ENCODE measurements at places on chromosomes 4 and X.

- no peak for DNase-seq
Measured at GRCh38 chrX:104168127-104168526, 1.9 kb downstream of the FAM199X start.

DNA sequence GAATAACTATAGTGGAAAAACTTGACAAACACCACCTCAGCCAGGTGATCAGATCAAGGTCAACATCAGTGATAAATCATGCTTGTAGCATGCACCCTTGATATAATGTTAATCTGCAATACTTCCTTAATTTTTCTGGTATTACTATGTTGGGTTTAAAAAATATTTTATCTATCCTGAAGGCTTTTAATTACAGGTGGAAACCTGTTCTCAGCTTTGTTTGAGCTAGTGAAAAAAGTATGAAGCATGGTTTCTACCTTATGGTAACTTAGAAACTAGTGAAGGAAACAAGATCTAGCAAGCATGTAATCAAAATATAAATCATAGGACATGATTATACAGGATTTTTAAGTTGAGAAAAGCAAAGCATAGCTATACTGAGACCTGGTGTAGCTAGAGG lies 26.6 kb downstream of the MAOA start:
- no peak for DNase-seq

DNA sequence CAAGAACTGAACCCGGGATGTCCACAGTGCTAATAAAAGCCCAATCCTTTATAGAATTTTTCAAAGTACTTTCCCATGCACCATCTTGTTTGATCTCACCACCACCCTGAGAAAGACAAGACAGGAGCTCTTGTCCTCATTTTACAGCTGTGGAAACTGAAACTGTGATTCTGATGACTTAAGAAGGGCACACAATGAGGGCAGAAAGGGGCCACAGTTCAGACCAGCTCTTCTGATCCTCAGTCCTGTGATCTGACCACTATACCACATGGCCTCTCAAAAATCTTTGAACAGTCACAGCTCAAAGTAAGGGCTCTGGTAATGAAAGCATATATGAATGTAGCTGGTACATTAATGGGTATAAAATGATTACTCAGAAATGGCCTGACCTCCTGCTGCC lies 127.3 kb upstream of the CPEB2 start:
- DNase-seq = no peak

- no peak for DNase-seq
Measured at GRCh38 chr4:2768124-2768523, 12.0 kb upstream of the TNIP2 start.

DNA sequence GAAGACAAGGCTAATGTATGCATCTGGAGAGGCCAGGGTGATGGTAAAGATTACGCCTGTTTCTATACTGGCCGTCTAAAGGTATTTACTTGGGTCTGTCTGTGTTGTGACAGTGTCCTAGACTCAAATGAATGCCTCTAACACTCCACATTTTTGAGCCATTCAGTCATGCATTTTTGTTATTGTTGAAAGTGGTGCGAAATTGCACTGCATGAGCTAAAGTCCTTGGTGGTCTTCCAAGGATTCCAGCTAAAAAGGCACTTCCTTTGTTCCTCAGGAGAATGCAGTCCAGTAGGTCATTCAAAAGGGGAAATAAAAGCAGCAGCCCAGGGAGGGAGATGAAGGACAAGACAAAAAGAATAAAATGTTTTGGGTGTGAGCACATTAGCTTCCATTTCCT lies 3.0 kb downstream of the GPC4 start:
- DNase-seq = no peak

DNA sequence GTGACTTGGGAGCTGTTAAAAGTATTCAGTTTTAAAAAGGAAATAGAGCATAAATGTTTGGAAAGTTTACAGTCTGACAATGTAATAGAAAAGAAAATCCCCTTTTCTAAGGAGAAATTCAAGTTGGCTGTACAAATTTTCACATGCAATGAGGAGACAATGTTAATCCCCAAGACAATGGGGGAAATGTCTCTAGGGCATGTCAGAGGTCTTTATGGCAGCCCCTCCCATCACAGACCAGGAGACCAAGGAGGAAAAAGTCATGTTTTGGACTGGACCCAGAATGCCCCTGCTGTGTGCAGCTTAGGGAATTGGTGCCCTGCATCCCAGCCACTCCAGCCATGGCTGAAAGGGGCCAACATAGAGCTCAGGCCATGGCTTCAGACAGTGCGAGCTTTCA lies 831.1 kb upstream of the ADGRL3 start:
- DNase-seq = no peak

DNA sequence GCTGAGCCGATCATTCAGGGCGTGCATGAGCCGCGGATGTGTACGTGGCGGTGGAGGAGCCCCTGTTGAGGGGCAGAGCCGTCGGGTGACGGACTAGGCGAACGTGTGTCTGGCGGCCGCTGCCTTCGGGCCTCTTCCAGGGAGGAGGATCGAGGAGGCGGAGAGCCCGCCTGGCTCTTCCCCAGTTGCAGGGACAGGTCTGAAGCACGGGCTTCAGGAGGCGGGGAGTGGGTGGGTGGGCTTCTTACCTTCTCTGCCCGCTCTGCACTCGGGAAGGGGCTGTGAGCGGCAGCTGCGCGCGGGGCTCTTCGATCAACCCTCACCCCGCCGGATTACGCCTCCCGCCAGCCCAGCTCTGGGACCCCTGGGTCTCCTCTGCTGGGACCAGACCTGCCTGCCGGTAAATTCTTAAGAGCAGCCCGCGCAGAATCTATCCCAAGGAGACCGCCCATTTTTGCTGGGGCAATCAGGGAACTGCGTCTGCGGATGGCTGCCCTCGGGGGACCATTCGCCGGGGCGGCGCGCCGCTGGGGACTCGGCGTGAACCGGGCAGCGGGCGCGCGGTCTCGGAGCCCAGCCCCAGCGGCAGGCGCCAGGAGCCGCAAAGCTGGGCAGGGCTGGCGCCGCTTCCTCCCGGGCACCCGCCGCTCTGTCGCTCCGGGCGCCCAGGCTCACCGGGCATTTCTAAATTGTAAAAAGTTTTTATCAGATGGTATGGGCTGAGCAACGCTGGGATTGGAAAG lies 4.9 kb downstream of the PLAC8 start:
- DNase-seq = peak; percentile 47

DNA sequence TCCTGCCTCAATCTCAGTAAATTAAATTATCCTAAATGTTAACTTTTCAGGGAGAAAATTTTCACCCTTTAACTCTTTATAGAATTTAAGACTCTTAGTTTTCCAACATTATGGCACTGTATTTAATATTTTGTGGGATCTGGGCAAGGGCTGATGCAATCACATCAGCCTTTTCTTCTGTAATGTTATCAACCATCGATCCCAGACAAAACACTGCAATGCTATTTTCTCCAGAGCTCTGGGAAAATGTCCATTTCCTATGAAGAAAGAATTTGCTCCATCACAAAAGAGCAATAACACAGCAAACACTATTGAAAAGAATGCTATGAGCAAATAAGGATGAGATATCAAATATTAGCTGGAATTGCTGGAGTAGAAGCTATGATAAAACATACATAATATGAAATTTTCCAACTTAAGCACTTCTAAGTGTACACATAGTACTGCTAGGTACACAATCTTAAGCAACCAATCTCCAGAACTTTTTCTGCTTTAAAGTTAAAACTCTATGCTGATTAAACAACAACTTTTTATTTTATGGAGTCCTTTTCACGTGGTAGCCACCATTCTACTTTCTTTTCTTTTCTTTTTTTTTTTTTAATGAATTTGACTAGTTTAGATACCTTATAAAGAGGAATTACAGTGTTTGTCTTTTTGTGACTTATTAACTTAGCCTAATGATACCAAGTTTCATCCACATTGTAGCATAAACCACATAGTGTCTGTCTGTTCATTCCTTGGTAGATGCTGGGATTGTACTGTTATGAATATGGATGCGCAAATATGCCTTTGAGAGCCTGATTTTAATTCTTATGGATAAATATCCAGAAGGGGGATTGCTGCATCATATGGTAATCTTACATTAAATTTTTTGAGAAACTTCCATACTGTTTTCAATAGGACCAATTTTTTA lies 43.6 kb downstream of the UGT2A3 start:
- DNase-seq = no peak

GRCh38 chrX:51860679-51861078 lies 32.7 kb upstream of the MAGED1 start:
- DNase-seq = peak; percentile 4

DNA sequence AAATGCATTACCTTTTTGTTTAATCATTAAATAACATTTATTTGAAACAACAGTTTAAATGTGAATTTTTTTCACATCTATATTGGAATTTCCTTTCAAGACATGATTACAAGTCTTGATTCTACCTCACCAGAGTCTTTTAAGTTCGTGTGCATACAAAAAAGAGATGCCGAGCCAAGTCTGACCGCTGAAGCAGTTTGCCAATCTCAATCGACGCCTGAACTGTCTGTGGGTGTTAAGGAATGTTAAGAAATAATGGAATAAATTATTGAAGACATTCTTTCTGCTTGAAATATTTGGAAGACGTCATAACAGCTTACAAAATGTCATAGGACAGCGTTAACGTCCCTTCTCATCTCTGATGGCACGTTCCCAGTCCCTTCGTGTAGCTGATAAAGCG lies 27.9 kb upstream of the TNIP3 start:
- DNase-seq = no peak

- DNase-seq = no peak
Measured at GRCh38 chr4:40731792-40732245, 17.9 kb upstream of the NSUN7 start.

DNA sequence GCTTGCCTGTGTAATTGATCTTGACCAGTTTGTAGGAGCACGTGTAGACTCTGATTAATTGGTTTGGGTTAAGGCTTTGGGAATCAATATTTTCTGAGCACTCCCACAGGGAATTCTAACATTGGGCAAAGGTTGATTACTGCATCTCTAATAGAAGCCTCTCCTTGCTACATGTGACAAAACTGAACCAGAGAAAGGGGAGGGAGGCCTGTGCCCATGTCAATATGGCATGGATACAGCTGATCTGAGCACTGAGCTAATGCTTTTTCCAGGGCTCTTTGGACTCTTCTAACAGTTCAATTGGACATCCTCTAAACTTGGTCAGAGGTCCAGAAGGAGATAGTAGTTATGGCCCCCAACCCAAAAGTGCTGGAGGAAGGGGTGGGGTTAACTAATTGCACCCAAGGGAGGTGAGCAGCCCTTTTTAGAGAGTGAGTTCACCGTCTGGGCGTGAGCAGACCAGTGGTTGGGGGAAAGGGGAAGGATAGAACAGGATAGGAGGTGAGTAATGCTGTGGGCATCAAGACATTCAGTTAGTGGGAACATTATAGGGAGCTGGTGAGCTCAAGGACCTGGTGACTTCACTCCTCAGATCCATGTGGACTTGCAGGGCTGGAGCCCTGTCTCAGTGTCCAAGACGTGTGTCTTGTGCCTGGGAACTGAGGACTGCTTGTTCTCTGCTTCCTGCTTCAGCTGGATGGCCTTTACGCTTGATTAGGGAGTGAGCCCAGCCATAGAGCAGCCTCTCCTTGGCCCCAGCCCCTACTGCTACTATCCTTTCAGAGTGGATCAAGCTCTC lies 22.8 kb downstream of the MSN start:
- no peak for DNase-seq

DNA sequence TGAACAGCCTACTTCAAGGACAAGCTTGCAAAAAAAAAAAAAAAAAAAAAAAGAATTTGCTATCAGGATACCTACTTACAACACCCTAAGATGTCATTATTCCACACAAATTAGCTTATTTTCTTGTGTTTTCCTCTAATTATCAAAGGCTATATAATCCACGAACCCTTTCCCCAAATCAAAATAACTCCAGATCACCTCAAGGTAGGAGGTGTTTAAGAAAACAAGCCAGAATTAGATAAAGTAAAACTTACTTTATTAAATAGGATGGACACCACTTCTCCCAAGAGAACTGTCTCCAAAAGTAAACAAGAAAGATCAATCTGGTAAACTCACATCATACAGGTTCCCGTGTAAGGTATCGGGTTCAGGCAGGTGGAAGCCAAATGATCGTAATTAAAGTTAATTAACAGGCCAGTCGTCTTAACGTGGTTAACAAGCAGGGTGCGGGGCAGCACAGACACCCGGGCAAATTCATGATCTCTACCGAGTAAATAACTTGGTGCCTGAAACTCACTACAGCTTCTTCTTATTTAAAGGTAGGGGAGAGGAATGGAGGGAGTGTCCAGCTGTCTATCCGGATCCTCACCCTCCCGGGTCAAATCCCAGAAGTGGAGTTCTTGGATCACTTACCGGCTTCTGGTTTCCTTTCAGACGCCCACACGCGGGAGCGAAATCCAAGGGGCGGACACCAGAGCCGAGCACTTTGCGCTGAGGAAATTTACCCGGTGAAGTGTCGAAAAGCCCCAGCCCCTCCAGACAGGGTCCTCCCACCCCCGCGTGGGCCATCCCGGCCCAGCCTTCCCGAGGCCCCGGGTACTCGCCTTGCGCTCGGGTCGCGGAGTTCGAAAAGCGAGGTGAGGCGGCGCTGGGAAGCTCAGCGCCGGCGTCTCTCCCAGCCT lies 708 bp downstream of the ARAP2 start:
- DNase-seq = peak; percentile 25

DNA sequence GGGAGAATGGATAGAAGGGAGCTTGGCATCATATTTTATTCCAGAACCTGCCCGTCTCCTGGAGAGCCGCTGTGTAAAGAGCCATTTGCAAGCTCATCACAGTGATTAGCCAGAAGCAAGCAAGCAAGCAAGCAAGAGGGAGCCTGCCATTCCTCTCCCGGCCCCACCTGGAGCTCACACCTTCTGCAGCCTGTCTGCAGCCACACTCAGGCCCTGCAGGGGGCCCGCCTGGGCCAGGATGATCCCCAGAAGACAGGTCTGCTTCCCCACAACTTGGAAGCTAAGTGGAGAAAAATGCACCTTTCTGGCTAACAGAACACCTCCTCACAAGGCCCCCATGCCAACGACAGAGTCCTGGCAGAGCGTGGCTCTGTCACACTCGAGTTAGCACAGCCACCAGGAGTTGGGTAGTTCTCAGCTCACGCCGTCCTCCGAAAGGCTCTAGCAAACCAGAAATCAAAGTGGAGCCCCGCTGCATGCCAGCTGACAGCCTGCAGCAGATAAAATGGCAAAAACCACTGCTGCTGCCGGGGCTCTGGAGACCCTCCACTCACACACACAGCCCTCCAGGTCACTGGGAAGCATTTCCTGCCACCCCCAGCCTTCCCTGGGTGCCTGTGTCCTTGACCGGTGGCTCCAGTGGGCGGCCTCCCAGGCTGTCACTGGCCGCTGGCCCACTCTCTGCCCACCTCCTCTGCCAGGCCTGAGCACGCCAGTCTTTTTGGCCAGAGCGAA lies 54.9 kb downstream of the DCTD start:
- DNase-seq = no peak

GRCh38 chr4:36618102-36618501 lies 336.7 kb downstream of the DTHD1 start:
- DNase-seq = no peak

DNA sequence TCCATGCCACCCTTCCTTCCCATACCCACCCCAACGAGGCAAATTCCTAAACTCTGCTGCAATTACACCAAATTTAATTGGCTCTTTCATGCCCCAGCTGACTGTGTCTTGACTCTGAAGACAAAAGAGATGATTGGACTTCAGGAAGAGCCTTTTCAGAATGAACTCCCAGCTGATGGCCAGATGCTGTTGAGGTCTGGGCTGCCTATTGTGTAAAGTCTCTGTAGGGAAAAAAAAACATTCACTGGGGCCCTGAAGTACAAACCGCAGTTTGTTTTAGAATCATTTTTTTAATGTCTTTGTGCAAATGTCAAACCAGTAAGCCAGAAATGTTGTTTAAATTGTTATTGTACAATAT lies 174.8 kb downstream of the HHIP start:
- DNase-seq = no peak

- no peak for DNase-seq
Measured at GRCh38 chr4:102405821-102406401, 60.6 kb upstream of the SLC39A8 start.

GRCh38 chr4:154625971-154626370 lies 13.5 kb upstream of the FGG start:
- no peak for DNase-seq

All from germinal center (tissue), 1 donor.